ENCODE measurements at places on chromosomes 11 and 22. TPM values are rescaled to one million over a fixed set of nuclear protein-coding genes. Genes with fewer than 3 reads are reported as not detected.

DNA sequence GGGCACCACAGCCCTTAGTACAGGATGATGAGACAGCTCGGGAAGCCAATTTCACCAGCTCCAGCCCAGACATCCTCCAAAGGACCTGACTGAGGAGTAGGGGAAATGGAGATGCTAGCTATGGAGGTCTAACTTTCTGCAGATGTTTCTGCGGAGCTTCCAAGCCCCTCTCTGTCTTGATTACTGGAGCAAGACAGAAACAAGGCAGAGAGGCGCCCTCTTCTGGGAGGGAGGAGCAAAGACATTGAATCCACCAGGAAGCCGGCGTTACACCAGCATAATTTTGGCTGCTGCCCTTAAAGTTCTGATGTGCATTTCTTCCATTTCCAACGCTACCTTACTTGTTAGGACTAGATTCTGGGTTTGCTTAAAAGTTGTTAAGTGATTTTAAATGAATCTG lies 107.3 kb upstream of the HSD17B12 start:
- H3K36me3 ChIP-seq: no peaks in the 10 kb centered on the region
- peaks cover 29% of the 10 kb centered on the region for H3K27me3 ChIP-seq
- no peak for DNase-seq
- no peak overlapping the region for H3K4me3 ChIP-seq
- no peak overlapping the region for H3K27ac ChIP-seq
- peaks cover 25% of the 10 kb centered on the region for H3K4me1 ChIP-seq

The MIAT gene
- total RNA-seq: 2.6 TPM

GRCh38 chr22:18970176-18970947 lies 34.3 kb upstream of the PRODH start:
- no peaks in the 10 kb centered on the region for H3K36me3 ChIP-seq
- H3K27me3 ChIP-seq: no peaks in the 10 kb centered on the region
- H3K4me3 ChIP-seq: no peak overlapping the region
- no peak overlapping the region for H3K27ac ChIP-seq
- no peaks in the 10 kb centered on the region for H3K4me1 ChIP-seq

The STK33 gene
- total RNA-seq: 49.8 TPM

- no peaks in the 10 kb centered on the region for H3K36me3 ChIP-seq
- H3K4me3 ChIP-seq: no peak overlapping the region
- H3K27me3 ChIP-seq: no peaks in the 10 kb centered on the region
- no peak for DNase-seq
These were observed 8.0 kb downstream of the RAC2 start for GRCh38 chr22:37235897-37236607.

The GAB4 gene
- total RNA-seq: not detected

GRCh38 chr22:36546092-36546804 lies 17.3 kb upstream of the EIF3D start:
- H3K36me3 ChIP-seq: no peaks in the 10 kb centered on the region
- H3K4me3 ChIP-seq: no peak overlapping the region
- no peaks in the 10 kb centered on the region for H3K4me1 ChIP-seq
- peak; percentile 26 for DNase-seq
- H3K27ac ChIP-seq: no peak overlapping the region

The GRAMD1B gene
- total RNA-seq: 8.3 TPM

DNA sequence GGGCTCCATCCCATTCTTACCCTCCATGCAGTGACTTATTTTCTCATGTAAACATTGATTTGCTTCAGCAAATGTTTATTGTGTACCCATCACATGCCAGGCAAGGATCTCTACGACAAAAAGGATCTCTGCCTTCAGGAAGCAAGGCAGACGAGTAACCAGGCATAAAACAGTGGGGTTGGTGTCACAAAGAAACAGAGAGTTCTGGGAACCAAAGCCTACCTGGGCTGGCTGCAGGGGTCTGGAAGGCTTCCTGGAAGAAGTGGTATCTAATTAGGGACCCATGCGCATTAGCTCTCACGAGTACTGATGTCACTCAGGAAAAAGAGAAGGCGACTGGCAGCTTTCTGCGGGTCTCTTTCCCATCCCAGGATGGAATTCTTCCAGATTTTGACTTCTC lies 44.5 kb downstream of the KIAA1671 start:
- no peaks in the 10 kb centered on the region for H3K27me3 ChIP-seq
- H3K36me3 ChIP-seq: no peaks in the 10 kb centered on the region
- H3K27ac ChIP-seq: no peak overlapping the region
- peaks cover 42% of the 10 kb centered on the region for H3K4me1 ChIP-seq
- DNase-seq: no peak

The KCNJ5 gene
- total RNA-seq: 0.56 TPM

- DNase-seq: no peak
- peaks cover 73% of the 10 kb centered on the region for H3K4me1 ChIP-seq
- H3K27me3 ChIP-seq: no peaks in the 10 kb centered on the region
- H3K27ac ChIP-seq: no peak overlapping the region
These were observed 8.2 kb downstream of the ARRB1 start for GRCh38 chr11:75342966-75343870.

DNA sequence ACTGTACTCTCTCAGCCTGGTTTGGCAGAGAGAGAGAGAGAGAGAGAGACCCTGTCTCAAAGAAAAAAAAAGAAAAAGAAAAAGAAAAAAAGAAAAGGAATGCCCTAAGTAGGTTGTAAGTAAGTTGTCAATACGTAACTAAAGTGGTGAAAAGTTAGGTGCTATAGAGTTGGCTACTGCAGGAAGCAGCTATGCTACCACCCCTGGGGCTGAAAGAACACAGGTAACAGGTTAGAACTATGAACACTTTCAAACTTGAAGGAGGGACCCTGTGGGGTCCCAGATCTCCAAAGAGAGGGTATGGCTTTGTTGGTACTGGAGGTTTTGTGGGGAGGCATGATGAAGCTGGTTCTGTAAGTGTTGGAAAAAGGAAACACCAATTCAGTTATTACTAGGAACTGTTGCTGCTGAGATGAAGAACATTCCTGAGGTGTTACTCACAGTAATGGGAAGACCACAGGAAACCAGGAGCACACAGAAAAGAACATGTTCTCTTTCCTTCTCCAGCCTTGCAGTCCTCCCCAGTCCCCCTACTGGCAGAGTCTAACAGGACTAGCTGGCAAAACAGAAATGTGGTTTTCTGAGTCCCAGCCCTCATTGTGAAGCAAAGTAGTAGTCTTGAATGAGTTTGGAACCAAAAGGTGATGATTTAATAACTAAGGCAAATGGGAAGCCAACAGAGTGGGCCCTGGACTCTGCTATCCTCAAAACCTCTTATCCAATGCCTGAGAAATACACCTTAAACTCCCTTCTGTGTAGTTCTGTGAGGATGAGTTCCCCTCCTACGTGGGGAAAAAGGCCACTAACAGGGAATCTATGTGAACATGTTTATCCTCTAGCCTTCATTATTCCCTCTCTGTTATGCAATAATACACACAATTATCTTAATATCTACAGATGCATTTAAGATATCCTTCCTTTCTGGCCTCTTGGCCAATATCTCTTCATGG lies 427.0 kb upstream of the DDI1 start:
- H3K27ac ChIP-seq: no peak overlapping the region
- H3K4me3 ChIP-seq: no peak overlapping the region
- H3K4me1 ChIP-seq: no peaks in the 10 kb centered on the region
- H3K36me3 ChIP-seq: no peaks in the 10 kb centered on the region
- no peaks in the 10 kb centered on the region for H3K27me3 ChIP-seq

- H3K4me3 ChIP-seq: no peak overlapping the region
- no peaks in the 10 kb centered on the region for H3K4me1 ChIP-seq
- no peaks in the 10 kb centered on the region for H3K27me3 ChIP-seq
- no peak overlapping the region for H3K27ac ChIP-seq
- peaks cover 76% of the 10 kb centered on the region for H3K36me3 ChIP-seq
These were observed 25.4 kb downstream of the THOC5 start for GRCh38 chr22:29528144-29528543.

DNA sequence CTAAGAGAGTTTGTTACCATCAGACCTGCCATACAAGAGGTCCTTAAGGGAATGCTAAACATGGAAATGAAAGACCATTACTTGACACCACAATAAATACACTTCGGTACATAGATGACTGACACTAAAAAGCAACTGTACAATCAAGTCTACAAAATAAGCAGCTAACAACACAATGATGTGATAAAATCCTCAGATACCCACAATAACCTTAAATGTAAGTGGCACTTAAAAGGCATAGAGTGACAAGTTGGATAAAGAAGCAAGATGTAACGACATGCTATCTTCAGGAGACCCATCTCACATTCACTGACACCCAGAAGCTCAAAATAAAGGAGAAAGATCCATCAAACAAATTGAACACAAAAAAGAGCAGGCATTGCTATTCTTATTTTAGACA lies 107.6 kb downstream of the LRRC4C start:
- no peaks in the 10 kb centered on the region for H3K36me3 ChIP-seq
- DNase-seq: no peak
- H3K4me3 ChIP-seq: no peak overlapping the region
- H3K27ac ChIP-seq: no peak overlapping the region
- no peaks in the 10 kb centered on the region for H3K4me1 ChIP-seq

The LARGE1 gene
- total RNA-seq: 16.3 TPM

DNA sequence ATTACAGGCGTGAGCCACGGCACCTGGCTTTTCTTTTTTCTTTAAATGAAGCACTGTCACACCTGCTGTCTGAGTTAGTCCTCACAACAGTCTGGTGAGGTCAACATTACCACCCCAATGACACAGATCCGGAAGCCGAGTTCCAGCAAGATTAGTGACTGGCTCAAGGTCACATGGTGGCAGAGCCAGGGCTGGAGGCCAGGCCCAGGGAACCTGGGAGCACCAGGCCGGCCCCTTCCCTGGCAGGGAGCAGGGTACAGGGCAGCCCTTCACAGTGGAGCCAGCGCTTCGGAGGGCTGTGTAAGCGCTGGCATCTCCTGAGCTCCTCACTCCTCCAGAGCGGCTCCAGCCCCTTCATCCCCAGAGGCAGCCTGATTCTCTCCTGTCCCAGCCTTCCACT lies 118.7 kb downstream of the ST3GAL4 start:
- DNase-seq: no peak
- no peak overlapping the region for H3K27ac ChIP-seq
- peaks cover 14% of the 10 kb centered on the region for H3K4me1 ChIP-seq
- H3K27me3 ChIP-seq: no peaks in the 10 kb centered on the region
- H3K4me3 ChIP-seq: no peak overlapping the region

The ANAPC15 gene
- 49.6 TPM for total RNA-seq

The POU2AF2 gene
- total RNA-seq: not detected

GRCh38 chr11:6615882-6616585 lies 3.2 kb downstream of the TPP1 start:
- H3K36me3 ChIP-seq: peaks cover 12% of the 10 kb centered on the region
- no peaks in the 10 kb centered on the region for H3K27me3 ChIP-seq
- no peak overlapping the region for H3K4me3 ChIP-seq
- peaks cover 27% of the 10 kb centered on the region for H3K4me1 ChIP-seq
- no peak for DNase-seq

DNA sequence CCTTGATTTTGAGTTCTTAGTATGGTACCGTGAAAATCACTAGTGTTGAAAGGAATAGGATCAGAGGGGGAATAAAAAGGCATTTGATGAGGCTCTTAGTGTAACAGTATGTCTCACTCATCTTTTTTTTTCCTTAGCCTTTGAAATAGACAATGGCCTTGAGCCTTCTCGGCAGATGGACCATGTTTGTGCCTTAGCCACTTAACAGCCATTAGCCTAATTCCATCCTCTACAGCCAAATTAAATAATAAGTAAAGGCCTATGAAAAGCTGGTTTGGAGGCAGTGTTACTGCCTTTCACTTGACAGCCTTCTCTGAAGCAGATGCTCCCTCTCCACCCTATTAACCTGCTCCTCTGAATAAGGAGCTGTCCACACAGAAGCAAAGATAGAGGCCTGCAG lies 580.7 kb downstream of the NTM start:
- DNase-seq: no peak
- H3K4me1 ChIP-seq: no peaks in the 10 kb centered on the region
- no peaks in the 10 kb centered on the region for H3K27me3 ChIP-seq
- no peak overlapping the region for H3K4me3 ChIP-seq
- no peak overlapping the region for H3K27ac ChIP-seq
- no peaks in the 10 kb centered on the region for H3K36me3 ChIP-seq

The MYOD1 gene
- not detected for total RNA-seq

Measured in thyroid gland (tissue), 4 donors.